Nephron progenitor cell (in vitro differentiated cells): ENCODE measurements at places on chromosomes 4 and X.

GRCh38 chrX:24301060-24301459, 12.8 kb downstream of the SUPT20HL2 start:
- DNase-seq = no peak

DNA sequence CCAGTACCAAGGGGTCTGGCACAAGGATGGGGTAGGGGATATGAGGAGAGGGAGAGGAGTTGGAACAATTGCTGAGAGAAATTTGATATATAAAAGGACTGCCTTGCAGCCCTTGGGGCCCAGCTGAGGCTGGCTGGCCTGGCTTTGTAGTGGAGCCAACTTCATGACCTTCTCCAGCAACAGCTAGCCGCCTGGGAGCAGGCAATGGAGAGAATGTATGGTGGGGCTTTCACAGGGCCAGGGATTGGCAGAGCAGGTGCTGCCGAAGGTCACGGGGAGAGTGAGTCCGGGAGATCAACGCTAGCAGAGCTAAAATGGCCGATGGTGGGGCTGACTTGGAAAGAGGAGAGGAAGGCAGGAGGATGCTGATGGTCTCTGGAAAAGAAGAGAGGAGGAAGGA, 120.4 kb upstream of the SMIM10 start:
- no peak for DNase-seq

DNA sequence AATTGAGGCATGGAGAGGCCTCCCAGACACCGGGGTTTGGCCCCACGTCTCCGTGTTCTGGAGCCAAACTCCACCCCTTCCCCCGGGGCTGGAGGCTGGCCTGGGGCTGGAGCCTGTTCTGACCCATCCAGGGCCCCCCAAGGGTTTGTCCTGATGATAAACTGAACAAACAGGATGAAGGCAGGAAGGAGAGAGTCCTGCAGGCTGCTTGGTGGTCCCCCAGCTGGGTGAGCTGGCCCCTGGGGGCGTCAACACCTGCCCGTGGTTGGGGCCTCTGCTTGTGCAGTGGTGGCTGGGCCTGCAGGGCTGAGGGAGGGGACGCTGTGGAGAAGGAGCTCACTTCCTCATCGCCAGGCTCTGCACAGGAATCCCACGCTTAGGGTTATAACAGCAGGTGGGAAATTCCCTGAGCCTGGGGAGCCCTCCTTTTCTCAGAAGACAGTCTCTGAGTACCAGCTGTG, 2.3 kb downstream of the SH3TC1 start:
- no peak for DNase-seq

GRCh38 chr4:103008875-103009729, 10.4 kb downstream of the SLC9B1 start:
- no peak for DNase-seq

GRCh38 chr4:156201050-156201449, 247.4 kb upstream of the CTSO start:
- DNase-seq = no peak

DNA sequence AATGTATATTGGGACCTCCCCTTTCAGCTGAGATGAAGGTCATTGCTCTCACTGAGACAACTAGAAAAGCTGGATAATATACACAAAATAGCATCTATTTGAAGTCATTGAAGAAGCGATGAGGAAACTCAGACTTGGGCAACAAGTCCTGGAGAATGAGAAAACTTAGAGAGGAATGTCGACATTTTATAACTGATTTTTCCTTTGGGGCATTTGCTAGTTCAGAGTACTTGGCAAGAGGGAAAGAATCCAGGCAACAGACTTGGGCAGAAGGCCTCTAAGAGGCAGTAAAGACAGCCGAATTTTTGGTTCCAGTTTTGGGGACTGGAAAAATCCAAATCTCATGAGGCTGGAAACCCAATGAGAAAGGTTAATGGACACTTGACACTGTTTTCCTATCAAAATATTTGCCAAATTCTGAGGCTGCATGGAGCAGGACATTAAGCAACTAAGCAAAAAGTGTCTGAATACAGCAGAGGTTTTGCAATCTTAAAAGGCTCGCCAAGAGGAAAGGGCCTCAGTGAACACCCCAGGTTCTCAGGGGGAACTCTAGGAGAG, 21.0 kb upstream of the ANXA5 start:
- DNase-seq = no peak

GRCh38 chr4:51836549-51836948, 6.4 kb upstream of the DCUN1D4 start:
- DNase-seq = no peak

DNA sequence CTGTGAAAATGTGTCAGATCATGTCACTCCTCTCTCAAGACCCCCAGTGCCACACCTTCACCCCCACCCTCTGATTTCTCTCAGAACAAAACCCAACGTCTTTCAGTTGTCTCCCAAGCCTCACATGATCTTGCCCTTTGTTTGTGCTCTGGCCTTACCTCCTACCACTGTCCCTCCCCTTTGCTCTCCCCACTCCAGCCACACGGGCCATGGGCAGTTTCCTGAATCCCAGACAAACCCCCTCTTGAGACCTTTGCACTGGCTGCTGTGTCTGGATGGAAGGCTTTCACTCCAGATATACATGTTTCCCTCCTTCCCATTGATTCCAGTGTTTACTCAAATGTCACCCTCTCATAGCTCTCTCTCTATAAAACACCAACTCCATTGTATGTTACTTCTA, 3.6 kb upstream of the CENPE start:
- DNase-seq = no peak

DNA sequence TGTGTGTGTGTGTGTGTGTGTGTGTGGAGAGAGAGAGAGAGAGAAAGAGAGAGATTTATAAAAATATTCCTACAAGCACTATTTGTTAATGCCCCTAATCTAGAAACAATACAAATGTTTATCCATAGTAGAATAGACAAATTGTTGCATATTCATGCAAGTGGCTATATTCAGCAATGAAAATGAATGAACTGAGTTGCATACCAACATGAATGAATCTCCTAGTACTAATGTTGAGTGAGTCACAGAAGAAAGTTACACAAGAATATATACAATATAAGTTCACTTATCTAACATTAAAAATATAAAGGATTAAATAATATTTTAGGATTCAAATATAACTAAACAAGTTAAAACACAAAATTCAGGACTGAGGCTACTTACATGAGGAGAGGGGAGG, 456.8 kb upstream of the AMOT start:
- DNase-seq = no peak

DNA sequence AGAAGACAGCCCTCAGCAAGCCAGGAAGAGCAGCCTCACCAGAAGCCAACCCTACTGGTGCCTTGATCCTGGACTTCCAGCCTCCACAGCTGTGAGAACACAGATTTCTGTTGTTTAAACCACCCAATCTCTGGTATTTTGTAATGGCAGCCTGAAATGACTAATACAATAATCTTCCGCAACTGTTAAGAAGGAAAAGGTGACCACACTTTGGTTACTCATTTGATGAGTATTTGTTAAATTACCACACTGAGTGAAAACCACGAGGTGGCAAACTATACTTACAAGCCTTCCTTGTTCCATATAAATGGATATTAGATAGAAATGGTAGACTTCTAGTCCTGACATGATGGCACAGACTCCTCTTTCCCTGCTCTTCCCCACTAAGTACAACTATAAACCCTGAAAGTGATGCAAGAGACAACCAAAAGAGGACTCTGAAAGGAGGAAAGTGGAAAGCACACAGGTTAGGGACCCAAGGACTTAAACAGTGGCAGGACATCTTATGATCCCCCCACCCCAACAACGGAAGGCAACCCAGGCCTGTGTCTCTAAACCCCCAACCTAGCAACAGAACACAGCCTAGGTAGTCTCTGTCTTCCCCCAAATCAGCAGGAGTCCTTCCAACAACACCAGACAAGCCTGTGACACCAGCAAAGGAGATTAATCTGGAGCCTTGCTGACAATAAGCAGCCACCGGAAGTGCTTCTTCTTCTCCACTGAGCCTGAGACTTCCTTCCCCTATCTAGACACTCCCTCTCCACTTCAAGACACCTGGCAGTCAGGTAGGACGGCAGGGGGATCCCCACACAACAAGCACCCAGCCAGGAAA, 12.3 kb downstream of the ZNF182 start:
- no peak for DNase-seq

- no peak for DNase-seq
Observed at GRCh38 chr4:139743027-139743426, 77.4 kb downstream of the MGST2 start.

- no peak for DNase-seq
Observed at GRCh38 chrX:110204986-110205385, 112.9 kb downstream of the AMMECR1 start.

DNA sequence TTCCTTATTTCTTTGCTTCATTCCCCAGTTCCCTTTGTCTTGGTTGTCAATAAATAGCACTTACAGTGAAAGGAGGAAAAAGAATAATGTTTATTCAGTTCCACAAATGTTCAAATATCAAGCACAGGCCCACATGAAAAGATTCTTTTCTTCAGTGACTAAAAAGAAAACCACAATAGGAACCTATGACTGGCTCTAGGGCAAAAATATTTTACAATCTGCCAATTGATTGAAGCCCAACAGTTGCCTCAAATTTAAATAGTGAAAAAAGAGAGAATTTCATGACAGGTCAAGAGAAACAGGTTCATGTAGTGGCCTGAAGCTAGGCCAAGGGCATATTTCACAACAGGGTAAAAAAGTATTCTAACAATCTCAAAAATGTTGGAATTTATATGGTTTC, 553.8 kb downstream of the CENPC start:
- DNase-seq = no peak

- DNase-seq = peak; percentile 12
Observed at GRCh38 chr4:146916479-146917076, 29.1 kb downstream of the TTC29 start.
